ENCODE measurements at places on chromosomes 13 and 19.

GRCh38 chr19:18416778-18417249 lies 2.4 kb upstream of the SSBP4 start:
- peak; percentile 92 for DNase-seq

DNA sequence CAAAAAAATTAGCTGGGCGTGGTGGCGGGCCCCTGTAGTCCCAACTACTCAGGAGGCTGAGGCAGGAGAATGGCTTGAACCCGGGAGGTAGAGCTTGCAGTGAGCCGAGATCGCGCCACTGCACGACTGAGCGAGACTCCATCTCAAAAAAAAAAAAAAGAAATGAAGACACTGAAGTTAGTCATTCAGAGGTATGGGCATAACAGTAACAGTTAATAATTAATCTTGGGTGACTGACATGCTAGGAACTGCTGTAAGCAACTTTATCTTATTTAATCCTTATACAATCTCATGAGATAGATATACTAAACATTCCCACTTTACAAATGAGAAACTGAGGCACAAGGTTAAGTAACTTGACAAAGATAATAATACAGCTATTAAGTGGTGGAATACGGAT lies 4.9 kb downstream of the SKA3 start:
- DNase-seq: no peak

GRCh38 chr13:33213797-33214196 lies 71.8 kb downstream of the STARD13 start:
- no peak for DNase-seq

DNA sequence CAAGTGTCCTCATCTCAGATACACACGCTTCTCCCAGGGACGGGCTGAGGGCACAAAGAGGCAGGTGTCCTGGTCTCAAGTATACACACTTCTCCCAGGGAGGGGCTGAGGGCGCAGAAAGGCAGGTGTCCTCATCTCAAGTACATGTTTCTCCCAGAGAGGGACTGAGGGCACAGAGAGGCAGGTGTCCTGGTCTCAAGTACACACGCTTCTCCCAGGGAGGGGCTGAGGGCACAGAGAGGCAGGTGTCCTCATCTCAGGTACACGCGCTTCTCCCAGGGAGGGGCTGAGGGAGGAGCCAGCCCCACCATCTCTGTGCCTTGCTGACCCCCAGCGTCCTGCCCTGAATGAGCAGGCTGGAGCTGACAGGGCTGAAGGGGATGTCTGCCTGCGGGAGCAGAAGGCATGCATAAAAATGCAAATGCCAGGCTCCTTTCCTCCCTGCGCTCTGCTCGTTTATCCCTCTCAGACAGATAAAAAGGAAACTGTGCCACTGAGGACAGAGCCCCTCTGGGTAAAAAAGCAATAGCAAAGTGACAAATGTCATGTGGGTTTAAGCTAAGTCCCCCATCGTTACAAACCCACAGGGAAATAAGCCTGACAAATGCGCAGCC lies 96.1 kb upstream of the UQCRFS1 start:
- DNase-seq: no peak

- DNase-seq: no peak
Measured at GRCh38 chr13:59837101-59837500, 326.6 kb downstream of the DIAPH3 start.

DNA sequence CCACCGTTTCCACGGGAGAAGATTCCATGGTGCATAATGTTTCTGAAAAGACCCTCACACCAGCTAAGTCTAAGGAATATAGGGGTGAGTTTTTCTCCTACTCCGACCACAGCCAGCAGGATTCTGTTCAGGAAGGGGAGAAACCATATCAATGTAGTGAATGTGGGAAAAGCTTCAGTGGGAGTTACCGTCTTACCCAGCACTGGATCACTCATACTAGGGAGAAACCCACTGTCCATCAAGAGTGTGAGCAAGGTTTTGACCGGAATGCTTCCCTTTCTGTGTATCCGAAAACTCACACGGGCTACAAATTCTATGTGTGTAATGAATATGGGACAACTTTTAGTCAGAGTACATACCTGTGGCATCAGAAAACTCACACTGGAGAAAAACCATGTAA lies 19.1 kb downstream of the ZNF473 start:
- no peak for DNase-seq

GRCh38 chr13:99743094-99743493 lies 228.5 kb downstream of the ZIC5 start:
- DNase-seq: no peak

GRCh38 chr19:3975144-3975543 lies 4.2 kb upstream of the DAPK3 start:
- no peak for DNase-seq

DNA sequence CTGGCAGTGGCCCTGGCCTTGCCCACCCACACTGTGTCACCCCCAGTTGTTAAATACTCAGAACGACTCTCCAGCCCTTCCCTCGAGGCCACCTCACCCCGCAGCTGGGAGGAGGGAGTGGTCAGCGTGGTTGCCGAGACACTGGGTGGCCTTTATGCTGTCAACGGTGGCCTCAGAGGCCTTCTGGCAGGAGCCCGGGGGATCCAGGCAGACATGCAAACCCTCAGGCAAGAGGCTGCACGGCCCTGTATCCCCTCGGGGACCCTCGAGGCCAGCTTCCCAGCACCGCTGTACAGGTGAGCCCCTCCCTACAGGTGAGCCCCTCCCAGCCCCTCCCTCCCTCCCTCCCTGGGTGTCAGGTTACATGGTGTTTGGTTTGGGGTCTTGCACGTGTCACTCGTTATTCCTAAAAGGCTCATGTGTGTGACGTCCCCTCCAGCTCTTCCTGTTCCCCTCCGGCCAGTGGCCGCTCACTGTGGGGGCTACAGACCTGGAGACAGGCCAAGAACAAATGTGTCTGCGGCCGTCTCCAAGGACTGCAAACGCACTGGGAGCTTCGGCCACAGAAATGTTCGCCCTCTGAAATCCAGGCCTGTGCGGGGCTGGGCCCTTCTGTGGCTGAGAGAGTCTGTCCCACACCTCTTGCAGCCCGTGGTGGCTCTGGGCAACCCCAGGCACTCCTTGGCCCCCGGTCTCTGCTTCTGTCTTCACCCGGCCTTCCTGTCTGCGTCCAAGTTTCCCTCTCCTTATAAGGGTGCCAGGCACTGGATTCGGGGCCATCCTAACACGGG lies at the start of gene TEKTIP1:
TEKTIP1 (plus strand) TSS at position 210 of the 791 bp plus-strand sequence; CDS start at position 214, 4 bp downstream.
- no peak for DNase-seq

DNA sequence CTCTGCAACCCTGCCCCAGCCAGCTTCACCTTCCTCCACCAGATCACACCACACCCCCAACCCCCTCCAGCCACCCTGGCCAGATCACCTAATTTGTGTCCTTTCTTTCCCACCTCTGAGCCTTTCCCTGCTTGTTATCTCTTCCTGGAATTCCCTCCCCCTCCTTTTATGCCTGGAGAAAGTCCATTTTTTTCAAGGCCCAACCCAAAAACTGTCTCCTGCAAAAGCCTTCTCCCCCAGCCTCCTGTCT lies 5.3 kb upstream of the TLE2 start:
- no peak for DNase-seq

DNA sequence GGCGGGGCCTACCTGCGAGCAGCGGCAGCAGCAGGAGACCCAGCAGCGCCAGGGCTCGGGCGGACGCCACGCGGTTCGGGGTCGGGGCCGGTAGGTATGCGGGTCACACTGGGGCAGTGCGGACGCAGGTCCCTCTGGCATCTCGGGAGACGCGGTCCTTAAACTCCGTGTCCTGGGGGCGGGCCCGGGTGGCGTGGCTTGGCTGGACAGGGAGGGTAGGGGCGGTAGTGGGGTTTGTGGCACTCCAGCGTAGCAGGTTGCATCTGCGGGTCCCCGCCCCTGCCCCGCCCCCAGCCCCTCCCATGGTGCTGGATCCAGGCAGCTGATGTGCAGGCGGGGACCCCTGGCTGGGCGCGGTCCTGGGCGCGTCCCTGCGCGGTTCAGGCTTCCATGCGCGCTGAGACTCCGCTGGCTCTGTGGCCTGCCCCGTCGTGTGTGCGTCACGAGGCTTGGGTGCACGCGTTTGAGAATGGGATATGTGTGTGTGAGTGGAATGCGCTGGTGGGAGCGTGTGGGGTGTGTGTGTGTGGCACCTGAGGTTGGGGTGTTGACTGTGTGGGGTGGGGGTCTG lies 96.1 kb downstream of the WTIP start:
- peak; percentile 42 for DNase-seq

DNA sequence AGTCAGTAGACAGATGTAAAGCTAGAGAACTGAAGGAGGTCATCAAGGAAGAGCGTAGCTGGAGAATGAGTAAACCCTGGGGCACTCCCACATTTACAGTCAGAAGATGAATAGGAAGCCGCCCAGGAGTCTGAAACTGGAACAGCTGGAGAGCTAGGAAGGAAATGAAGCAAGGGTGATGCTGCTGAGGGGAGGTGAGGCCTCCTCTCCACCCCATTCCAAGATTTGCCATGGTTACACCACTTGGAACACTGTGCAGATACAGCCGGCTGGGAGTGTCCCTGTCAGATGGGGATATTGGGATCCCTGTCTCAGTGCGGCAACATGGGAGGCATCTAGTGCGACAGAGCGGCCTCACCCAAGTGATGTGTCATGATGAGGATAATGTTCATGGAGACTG lies 51.8 kb upstream of the GPI start:
- no peak for DNase-seq

GRCh38 chr19:57028804-57029525 lies 90.8 kb upstream of the USP29 start:
- no peak for DNase-seq

DNA sequence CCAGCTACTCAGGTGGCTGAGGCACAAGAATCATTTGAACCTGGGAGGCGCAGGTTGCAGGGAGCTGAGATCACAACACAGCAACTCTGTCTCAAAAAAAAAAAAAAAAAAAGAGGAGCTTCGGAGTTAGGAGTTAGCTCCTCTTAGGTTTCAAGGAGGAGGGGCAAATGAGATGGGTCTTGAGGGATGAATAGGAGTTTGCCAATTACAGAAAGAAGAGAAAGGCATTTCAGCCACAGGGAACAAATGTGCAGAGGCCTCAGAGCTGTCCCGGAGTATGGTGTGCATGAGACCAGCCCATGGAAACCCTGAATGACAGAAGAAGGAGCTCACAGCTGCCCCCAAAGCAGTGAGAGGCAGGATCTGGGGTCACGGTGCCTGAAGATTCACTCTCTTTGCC lies 24.6 kb downstream of the TLE2 start:
- no peak for DNase-seq

GRCh38 chr13:103250071-103250470 lies 183.9 kb upstream of the SLC10A2 start:
- no peak for DNase-seq

- peak; percentile 45 for DNase-seq
Measured at GRCh38 chr13:103539265-103539664, 473.0 kb upstream of the SLC10A2 start.

- DNase-seq: no peak
Measured at GRCh38 chr13:25069236-25069635, 26.7 kb upstream of the PABPC3 start.

DNA sequence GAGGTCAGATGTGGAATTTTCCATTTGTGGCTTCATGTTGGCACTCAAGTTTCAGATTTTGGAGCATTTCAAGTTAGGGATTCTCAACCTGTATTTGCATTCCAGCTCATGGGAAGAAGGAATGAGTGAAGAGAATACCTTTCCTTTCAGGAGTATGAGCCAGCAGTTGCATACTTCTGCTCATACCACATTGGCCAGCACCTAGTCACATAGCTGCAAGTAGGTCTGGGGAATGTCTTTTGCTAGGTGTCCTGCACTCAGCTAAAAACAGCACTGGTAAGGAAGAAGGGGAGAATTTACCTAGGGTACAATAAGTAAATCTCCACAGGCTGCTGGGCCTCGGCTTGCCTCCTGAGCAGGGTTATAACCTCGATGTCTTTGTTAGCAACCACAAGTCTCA lies 24.6 kb upstream of the ATP8A2 start:
- no peak for DNase-seq

DNA sequence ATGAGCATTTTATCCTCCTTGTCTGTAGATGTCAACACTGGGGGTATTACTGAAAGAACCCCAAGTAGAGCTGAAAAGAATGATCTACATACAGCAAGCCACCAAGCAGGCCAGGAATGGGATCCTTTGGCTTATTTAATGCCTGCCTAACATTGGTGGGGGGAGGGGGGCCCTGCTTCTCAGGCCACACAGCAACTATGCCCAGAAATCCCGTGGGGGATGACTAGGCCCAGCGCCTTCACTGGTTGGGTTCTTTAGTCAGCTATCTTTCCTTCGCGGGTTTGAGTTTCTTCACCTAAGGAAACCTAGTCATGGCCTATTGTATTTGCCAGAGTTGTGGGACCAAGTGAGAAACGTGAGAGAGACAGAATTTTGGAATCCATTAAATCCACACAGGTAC lies 80.5 kb downstream of the CCNA1 start:
- DNase-seq: no peak

GRCh38 chr13:32121316-32121715 lies 89.7 kb downstream of the FRY start:
- no peak for DNase-seq

- no peak for DNase-seq
Measured at GRCh38 chr13:77860507-77860981, 58.1 kb downstream of the EDNRB start.

- DNase-seq: no peak
Measured at GRCh38 chr19:52658595-52658994, 20.4 kb upstream of the ZNF83 start.

DNA sequence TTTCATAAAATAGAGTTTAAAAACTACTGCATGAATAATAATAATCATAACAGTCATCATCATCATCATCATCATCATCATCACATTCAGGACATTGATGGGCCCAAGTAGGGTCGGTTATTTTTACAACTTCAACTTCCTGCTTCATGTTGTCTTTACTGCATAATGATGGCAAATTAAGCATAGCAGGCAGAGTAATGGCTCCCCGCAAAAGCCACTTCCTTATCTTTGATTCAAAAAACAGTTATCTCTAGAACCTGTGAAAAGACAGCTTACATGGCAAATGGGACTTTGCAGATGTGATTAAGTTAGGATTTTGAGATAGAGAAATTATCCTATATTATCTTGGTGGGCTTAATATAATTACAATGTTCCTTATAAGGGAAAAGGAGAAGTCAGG lies 792.9 kb downstream of the LIG4 start:
- DNase-seq: no peak

DNA sequence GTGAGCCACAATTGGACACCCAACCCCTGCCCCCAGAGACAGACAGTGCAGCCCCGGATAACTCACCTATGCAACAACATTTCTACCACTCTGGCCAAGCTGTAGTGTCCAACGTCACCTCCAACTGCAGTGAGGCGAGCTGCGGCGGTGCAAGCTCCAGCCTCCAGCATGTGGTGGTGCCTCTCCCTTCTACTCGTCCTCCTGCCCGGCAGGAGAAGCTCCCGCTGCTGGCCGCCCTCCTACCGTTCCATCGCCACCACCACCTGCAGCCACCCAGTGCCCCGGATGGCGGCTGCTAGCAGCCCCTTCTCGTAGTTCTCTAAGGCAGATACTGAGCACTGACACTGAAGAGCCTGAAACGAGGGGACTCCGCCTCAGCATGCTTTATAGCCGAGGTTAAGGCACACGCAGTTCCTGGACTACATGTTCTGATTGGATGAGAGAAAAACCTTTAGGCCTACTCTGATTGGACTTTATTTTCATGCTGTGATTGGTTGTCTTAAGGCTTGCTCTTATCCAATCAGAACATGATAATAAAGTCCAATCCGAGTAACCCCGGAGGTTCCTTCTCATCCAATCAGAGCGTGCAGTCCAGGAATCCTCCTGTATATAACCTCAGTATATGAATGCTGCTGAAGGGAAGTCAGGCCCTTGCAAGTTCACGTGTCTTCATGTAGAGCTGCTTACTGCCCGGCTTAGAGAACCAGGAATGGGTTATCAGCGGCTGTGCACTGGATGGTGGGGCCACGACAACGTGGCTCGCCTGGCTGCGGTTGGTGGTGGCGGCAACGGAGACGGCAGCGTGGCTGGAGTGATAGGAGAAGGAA lies 63.5 kb downstream of the TUBA3C start:
- peak; percentile 4 for DNase-seq

GRCh38 chr13:74000876-74001275 lies 133.3 kb downstream of the KLF12 start:
- DNase-seq: no peak

- DNase-seq: peak; percentile 35
Measured at GRCh38 chr19:10655457-10656312, 1.5 kb downstream of the ILF3 start.

Measured in SK-N-SH (cell line).